Activated CD8-positive, alpha-beta memory T cell treated with anti-CD3 and anti-CD28 coated beads for 4 hours (primary cell): ENCODE measurements at places on chromosomes 1 and 21.

GRCh38 chr1:230798491-230798890 is 51.3 kb downstream of the CAPN9 start:
- no peak for DNase-seq

- no peak for DNase-seq
Measured at GRCh38 chr1:198605406-198605805, 33.4 kb upstream of the PTPRC start.

DNA sequence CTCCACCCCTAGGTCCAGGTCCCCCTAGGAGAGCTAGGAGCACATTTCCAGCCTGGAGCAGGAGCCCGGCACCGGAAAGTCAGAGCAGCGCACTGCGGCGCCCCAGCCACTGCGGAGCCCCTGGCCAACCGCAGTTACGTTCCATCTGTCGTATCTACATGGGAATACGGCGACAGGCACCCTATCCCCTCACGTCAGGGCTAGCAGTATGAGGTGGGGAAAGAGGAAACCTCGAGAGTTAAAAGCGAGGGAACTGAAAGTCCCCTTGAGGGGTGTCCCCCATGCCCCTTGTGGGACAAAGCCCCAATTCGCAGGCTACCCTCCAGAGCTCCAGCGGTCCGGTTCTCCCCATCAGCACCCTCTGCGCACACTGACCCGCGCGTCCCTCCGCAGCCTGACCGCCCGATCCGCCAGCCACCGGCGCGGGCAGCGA is 995 bp downstream of the COLGALT2 start:
- DNase-seq, result no peak

- DNase-seq, result no peak
Measured at GRCh38 chr21:36522219-36522808, 42.4 kb upstream of the CLDN14 start.
